ENCODE measurements at places on chromosomes 2 and 18.

DNA sequence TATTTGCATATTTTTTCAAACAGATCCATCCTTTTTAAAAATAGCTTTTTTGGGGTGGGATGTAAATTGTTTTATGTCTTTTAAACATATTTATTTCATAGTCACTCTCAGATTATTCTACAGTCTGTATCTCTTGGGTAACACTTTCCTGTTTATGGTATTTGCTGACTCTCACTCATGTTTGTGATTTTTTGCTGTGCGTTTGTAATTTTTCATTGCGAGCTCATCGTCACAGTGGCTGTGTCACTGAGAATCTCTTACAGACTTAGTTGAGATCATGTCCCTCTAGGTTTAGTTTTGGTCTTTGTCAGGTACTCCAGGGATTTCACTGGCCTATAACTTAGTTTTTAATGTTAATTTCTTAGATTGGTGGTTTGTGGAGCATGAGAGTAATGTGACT lies 73.5 kb upstream of the HS6ST1 start:
- DNase-seq, result no peak

GRCh38 chr2:1282552-1282951 lies 130.7 kb upstream of the TPO start:
- no peak for DNase-seq

- DNase-seq, result no peak
Measured at GRCh38 chr2:235964787-235965390, 203.3 kb downstream of the GBX2 start.

GRCh38 chr18:42574871-42575270 lies 540.6 kb downstream of the RIT2 start:
- DNase-seq, result no peak

DNA sequence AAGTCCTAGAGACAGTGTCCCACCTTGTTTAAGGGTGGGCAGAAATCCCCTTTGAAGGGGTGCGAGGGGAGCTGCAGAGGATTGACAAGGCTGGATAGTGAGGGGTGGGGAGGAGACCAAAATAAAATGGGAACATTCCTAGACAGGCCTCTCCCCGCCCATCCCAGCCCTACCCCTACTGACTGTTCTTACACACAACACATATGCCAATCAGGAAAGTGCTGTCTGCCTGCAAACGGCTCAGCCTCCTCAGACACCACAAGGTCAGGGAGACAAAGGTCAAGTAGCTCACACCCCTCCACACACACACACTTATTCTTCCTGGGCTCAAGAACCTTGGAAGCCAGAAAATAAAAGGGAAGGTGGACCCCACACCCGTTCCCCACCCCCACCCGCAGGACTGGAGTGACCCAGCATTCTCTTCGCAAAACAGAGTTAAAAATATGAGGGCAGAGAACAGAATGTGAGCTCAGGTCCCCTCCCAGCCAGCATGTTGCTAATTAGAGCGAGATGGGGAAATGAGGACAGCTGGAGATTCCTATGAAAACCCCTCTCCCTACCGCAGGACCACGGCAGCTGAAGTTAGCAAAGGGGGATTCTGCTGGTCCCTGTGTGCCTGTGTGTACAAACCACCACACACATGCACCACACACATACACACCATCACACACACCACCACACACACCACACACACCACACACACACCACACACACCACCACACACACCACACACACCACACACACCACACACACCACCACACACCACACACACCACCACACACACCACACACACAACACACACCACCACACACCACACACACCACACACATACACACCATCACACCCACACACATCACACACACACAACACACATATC lies 197.8 kb downstream of the TNS1 start:
- DNase-seq, result no peak

DNA sequence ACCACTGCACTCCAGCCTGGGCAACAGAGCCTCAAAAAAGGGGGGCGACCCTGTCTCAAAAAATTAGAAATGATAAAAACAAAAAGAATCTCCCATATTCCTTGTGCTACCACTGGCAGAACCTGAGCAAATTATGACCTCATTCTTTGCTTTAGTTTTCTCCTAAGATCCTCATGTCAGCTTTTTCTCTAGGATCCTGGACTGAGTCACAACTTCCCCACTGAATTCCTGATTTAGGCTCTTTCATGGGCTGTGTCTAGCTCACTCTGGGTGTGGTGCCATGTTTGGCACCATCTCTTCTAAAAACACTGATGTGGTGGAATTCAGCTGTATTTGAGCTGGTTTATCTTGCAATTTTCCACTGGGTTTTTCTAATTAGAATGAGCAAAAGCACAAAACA lies 37.1 kb downstream of the EXOC6B start:
- DNase-seq, result no peak

DNA sequence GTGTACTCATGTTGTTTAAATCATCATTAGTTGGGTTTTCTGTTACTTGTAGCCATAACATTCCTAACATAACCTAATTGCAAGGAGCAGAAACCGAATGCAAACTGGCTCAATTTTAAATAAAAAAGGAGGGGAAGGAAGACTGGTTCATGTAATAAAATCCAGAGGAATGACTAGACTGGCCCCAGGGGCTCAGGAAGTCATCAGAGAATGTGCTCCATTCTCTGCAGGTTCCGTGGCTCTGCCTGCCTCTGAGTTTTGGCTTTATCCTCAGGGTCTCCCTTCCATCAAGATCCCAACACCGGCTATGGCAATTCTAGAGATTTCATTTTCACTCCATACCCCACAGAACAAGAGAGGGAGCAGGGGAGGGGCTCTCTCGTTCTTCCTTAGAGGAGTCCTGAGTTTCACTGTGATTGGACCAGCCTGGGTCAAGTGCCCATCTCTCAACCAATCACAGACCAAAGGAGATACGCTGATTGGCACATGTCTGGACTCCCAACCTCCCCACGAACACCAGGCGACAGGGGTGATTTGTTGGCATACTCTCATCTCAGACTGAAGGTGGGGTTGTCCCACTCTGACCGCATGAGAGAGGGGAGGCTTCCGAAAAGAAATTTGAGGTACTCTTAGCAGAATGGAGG lies 64.8 kb downstream of the NPPC start:
- no peak for DNase-seq

DNA sequence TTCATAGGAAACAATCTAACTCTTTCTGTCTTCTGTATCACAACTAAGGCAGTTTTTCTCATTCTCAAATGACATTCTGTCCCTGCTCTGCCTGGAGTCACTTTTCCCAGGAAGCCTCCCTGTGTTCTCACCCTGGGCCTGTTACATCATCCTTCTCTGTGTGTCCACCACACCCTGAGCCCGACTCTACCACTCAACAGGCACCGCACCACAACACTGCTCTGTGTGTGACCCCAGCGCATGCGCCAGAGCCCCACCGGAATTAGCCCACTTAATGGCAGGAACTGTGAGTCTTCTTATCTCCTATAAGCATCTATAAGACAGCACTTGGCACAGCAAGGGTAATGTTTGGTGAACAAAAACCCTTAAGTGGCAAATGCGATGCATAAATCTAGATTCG lies 32.3 kb downstream of the TGFBRAP1 start:
- DNase-seq, result no peak

DNA sequence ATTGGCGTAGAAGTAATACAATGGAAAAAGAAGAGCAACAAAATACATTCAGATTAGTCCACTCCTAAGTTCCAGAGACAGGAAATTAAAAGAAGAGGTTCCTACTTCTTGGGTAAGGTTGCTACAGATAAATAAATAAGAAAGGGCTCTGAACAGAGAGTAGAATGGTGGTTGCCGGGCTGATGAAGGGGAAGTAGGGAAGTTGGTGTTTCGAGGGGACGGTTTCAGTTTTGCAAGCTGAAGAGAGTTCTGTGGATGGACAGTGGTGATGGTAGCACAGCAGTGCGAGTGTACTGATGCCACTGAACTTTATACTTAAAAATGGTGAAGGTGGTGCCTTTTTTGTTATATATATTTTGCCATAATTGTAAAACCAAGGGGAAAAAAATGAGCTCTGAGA lies 48.2 kb downstream of the CABYR start:
- DNase-seq, result no peak

DNA sequence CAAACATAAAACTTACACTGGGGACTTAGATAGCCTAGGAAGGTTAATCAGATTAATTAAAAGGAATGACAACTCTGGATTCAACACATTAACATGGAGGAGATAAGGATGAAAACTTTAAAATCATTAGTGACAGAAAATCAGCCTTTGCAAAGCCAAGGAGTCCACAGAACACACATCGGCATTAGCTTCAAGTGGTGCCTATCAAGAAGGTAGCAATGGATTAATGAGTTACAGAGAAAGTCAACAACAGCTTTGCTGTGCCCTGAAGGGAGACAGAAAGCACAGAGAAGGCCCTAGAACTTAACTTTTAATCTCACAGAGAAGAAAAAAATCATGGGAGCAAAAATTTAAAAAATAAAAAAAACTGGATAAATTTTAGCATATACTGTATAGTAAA lies 88.6 kb downstream of the KCNH7 start:
- DNase-seq, result no peak

DNA sequence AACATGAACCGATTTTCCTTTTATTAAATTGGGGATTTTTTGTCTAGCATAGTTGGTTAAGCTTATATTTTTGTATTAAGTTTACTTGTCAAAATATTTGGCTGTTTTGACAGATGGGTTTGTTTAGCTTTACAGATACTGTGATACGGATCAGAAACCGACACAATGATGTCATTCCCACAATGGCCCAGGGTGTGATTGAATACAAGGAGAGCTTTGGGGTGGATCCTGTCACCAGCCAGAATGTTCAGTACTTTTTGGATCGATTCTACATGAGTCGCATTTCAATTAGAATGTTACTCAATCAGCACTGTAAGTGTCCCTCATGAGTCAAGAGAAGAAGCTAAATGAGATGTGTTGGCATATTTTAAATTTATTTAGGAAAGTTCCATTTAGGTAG lies 8.5 kb downstream of the PDK1 start:
- no peak for DNase-seq

DNA sequence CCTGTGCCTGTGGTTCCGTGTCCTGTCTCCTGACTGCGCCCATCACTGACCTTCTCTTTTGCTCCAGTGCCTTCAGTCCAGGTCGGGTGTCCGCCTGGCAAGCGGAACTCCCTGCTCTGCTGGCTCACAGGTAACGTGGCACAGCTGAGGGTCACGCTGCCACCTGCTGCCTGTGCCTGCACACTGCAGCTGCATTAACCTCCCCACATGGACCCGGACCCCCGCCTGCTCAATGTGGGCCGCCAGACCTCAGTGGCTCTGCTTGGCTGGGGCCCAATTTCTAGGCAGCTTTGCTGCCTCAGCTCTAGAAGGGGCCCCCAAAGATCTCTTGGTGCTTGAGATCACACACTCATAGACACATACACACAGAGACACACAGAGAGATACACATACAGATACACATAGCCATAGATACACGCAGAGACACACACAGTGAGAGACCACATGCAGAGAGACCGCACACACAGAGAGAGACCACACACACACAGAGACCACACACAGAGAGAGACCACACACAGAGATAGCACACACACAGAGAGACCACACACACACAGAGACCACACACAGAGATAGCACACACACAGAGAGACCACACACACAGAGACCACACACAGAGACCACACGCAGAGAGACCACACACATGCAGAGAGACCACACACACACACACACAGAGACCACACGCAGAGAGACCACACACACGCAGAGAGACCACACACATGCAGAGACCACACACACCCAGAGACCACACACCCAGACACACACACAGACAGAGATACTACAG lies 14.9 kb upstream of the CNNM3 start:
- peak; percentile 69 for DNase-seq

GRCh38 chr2:27356056-27356381 lies 545 bp downstream of the GTF3C2 start:
- no peak for DNase-seq

- DNase-seq, result no peak
Measured at GRCh38 chr2:134489732-134490384, 228.9 kb downstream of the TMEM163 start.

- DNase-seq, result no peak
Measured at GRCh38 chr2:36544638-36545338, 53.2 kb downstream of the FEZ2 start.

DNA sequence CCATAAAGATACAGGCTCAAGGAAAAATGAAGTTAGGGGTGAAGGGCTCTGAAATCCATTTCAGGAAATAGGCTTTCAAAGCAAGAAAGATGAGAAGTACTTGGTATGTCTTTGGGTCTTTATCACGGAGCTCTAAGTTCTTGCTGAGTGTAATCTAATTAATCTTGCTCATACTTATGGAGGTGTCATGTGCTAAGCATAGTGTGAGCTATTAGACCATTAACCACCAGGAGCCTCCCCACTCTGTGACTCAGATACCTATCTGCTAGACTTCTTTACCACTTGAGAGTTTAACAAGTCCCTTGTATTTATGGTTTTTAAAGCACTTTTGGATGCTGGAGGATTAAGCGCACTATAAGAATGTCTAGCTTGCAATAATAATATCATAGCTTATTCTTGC lies 678.7 kb downstream of the EPHA4 start:
- no peak for DNase-seq

DNA sequence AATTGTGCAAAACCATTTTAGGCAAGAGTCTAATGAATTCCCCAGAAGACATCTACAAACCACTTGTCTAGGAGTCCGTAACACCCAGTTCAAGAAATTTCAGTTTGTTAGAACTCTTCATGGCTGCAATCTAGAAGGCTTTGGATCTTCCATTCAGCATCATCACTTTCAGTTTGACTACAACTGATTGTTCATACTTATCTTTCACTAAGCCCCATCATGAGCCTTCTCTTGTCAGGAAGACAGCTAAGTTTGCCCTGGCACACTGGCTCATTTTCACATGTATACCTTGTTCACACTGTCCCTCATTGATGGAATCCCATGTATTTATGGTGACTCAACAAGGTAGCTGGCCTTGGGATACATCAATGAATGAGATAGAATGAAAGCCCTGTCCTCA lies 898.4 kb upstream of the CELF4 start:
- no peak for DNase-seq

DNA sequence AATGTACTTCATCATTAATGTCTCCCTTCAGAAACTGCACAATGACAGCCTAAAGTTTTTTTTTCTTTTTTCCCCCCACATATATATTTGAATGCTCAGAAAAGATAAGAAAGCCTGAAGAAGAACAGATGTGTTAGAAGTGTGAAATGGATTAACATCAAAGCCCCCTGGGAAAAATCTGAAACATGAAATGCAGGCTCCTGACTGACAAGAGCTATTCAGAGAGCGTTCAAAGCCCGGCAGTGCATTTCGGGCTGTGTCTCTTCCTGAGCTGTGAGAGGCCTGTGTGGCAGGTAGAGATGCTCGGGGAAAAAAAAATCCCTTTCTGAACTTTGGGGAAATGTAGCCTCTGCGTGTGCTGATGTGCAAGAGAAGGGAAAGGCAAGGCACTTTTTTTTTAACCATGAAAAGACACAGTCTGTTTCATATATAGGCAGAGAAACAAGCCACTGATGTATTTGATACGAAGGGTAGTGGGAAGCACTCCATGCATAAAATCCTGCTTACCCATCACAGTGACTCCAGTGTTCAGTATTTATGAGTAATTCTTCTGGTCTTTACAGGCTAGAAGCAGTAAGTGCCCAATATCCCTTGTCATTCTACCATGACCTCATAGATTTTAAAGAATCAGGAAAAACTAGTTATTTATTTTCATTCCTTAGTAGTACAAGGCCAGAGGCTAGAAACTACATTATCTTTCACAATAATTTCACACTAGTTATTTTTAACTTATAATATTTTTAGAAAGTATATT lies 1574.2 kb upstream of the PIK3C3 start:
- DNase-seq, result no peak

GRCh38 chr2:69985688-69986087 lies 24.3 kb upstream of the ASPRV1 start:
- no peak for DNase-seq
